ENCODE measurements at places on chromosomes 5 and 9.

DNA sequence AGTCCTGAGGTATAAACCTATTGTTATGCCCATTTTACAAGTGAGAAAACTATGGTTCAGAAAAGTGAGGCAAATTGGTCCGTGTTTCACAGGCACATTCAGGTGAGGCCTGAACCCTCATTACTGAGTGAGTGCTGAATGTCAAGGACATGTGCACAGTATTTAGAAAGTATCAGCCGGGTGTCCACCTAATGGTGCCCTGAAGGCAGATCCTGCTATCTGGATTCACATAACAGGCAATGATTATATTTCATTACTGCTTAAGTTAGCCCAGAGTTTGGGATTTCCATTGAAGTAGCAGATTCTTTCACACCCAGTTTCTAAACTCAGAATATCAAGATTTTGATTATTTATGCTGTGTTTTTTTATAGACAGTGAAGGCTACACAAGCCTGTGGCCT lies 142.7 kb downstream of the LHFPL2 start:
- peaks cover 9% of the 10 kb centered on the region for H3K4me1 ChIP-seq
- peaks cover 92% of the 10 kb centered on the region for H3K27me3 ChIP-seq
- no peak overlapping the region for H3K4me3 ChIP-seq
- H3K27ac ChIP-seq: no peak overlapping the region
- DNase-seq: no peak
- H3K36me3 ChIP-seq: no peaks in the 10 kb centered on the region

DNA sequence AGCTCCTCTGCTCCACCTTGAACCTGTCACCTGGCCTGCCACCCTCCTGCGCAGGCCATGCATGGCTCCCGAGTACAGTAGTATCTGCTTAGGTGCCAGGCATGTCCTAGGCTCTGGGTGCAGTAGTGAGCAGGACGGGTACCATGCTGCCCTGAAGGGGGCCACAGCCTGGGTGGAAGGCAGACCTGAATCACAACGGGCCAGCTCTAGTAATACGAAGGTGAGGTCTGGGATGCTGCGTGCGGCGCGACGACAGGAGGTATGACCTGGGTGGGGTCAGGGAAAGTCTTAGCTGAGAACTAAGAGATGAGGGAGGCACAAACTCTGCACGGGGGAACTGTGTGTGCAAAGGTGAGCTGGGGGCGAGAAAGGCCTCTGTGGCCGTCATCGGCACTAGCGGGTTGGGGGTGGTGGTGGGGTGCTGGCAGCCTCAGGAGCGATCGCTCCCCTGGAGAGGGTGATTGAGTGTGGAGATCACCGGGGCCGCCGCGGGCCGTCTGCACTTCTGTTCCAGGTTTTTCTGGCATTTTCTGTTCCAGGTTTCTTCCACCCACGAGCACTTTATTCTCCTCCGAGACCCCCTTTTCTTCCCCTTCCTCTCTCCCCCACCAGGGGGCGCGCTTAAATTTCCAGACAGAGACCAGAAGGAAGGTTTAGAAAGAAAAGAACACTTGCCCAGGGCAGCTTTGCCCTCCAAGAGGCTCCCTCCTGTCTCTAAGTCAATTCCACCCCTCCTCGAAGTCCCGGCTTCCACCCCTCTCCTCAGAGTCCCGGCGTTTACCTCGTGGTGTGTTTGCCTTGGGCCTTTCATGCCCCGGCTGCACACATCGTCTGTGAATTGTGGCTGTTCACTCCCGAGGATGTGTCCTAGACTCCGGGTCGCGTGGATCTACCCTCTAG lies 15.1 kb downstream of the PDLIM4 start:
- H3K27me3 ChIP-seq: peaks cover 39% of the 10 kb centered on the region
- peaks cover 9% of the 10 kb centered on the region for H3K4me1 ChIP-seq
- DNase-seq: peak; percentile 61
- H3K4me3 ChIP-seq: no peak overlapping the region
- no peak overlapping the region for H3K27ac ChIP-seq
- no peaks in the 10 kb centered on the region for H3K36me3 ChIP-seq

DNA sequence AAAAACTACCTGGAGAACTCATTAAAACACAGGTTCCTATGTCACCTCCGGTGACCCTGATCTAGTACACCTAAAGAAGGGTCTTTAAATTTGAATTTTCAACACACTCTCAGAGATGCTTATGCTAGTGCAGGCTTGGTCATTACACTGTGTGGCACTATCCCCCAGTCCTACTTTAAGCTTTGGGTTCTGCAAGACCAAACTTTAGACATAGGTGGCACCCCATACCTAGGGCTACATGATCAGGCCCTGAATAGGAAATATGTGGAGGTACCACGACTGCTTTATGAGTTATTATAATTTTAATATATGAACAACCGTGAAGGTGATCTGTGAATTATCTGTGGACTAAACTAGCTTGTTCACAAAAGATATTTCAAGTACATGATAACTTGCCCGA lies 201.3 kb upstream of the OR13F1 start:
- H3K4me3 ChIP-seq: no peak overlapping the region
- no peaks in the 10 kb centered on the region for H3K27me3 ChIP-seq
- no peaks in the 10 kb centered on the region for H3K36me3 ChIP-seq
- no peak overlapping the region for H3K27ac ChIP-seq
- H3K4me1 ChIP-seq: no peaks in the 10 kb centered on the region

DNA sequence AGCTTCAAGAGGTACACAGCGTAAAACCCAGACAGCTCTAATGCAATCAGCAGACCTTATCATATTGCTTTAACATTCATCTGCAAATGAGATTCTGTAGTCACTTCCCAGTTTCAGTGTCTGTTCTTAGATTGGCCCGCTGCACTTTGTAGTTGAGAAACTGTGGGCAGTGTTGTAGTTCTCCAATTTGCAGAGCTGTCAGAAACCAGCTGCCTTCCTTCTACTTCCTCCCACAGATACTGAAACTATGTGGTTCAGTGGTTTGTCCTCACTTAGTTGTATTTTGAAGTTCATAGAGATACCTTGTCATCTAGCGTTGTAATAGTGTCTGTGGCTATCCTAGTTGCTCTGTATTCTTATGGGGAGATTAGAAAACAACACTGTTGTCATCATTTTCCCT lies 39.6 kb upstream of the TRIM36 start:
- peaks cover 12% of the 10 kb centered on the region for H3K4me1 ChIP-seq
- H3K27ac ChIP-seq: peak overlapping the region; percentile 23
- DNase-seq: peak; percentile 27
- peaks cover 19% of the 10 kb centered on the region for H3K36me3 ChIP-seq
- H3K27me3 ChIP-seq: no peaks in the 10 kb centered on the region

Measured in effector memory CD8-positive, alpha-beta T cell (primary cell).